Right ventricle myocardium inferior (tissue), 1 donor: ENCODE measurements at places on chromosomes 12 and 14. TPM values are rescaled to one million over a fixed set of nuclear protein-coding genes. Genes with fewer than 3 reads are reported as not detected.

GRCh38 chr12:125228519-125229260 lies 163.5 kb downstream of the AACS start:
- DNase-seq: no peak

GRCh38 chr12:105927564-105927963 lies 211.2 kb downstream of the NUAK1 start:
- no peak for DNase-seq

DNA sequence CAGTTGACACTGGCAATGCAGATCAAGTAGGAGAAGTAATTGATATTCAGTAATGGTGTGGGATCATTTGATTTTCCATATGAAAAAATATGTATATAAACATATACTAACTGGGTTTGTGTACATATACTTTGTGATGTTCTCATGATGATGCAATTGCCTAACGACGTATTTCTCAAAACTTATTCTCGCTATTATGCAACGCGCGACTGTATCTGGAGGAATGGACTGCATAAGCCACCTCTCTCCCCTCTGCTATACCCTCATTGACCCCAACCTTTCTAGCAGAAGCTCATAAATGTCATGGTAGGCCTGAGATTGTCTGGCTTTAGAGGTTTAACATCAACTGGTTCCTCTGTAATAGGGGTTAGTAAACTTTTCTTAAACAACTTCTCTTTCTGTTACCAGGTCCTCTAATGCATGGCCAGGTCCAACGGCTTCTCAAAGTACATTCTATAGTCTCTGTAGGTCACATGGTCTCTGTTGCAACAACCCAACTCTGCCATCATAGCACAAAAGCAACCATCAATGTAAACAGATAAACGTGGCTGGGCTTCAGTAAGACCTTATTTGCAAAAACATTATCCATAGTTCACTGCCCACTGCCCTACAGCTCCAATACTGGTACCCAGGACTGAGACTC lies 59.3 kb downstream of the FOXN3 start:
- no peak for DNase-seq

DNA sequence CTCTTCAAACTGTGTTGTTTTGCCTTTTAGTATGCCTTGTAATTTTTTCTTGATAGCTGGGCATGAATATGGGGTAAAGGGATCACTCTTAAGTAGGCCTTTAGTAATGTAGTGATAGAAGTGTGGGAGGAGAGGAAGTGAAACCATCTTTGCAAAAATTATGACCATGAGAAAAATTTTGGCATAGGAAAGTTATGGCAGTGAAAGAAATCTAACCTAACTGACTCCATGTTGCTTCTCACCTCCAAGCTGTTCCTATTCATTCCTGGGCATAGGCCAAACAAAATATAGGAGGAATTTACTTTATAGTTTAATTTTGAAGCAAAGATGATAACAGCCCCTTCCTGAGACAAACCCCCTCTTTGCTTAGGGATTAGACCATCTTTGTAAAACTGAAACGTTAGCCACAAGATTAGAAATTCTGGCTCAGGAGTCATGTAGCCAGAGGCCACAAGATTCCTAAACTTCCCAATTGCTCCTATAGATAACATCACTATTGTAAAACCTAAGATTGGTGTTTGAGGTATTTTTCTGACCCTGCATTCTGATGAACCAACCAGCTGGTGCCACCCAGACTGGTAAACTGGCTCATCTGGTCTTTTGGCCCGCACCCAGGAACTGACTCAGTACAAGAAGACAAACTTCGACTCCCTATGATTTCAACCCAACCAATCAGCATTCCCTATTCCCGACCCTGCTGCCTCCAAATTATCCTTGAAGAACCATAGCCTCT lies 45.8 kb downstream of the CRADD start:
- DNase-seq: no peak

- DNase-seq: no peak
These were observed 5.5 kb upstream of the GPR132 start for GRCh38 chr14:105070760-105071137.

DNA sequence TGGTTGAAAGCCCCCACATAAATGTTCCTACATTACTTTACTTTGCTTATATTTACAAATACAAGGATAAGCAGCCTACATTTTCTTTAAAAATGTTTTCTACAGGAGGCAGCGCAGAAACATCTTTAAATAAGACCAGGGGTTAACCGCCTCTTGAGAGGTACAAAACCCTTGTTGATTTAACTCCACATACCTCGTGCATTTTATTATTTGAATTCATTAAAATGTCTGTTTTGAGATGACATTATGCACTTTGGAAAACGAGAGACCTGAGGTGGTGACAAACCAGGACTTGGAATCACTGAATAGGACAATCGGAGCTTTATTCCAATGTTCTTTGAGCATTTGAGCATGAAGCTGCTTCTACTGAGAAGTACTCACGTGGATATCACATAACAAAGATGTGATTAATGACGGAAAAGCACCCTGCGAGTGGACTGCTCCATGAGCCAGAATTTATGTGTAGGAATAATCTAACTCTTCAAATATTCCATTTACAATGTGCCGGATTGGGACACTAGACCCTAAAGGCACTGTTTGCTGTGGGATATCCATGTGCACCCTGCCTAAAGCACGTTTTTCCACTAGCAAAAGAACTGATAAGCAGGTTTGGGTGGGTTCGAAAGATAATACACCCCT lies 746 bp upstream of the DUSP16 start:
- DNase-seq: no peak

The KLRD1 gene
- total RNA-seq: 2.3 TPM

DNA sequence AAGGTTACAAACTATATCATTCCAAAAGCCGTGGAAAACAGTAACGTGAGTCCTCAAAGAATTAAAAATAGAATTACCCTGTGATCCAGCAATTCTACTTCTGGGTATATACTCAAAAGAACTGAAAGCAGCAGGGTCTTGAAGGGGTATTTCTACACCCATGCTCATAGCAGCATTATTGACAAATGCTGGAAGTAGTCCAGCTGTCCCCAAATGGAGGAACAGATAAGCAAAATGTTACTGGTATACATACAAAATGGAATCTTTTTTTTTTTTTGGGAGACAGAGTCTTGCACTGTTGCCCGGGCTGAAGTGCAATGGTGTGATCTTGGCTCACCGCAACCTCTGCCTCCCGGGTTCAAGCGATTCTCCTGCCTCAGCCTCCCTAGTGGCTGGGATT lies 32.9 kb downstream of the ADIPOR2 start:
- DNase-seq: no peak
